T-helper 9 cell (primary cell): ENCODE measurements at places on chromosomes 7 and 10.
A peak's percentile ranks its signal among the peaks of the same experiment; 100 is the strongest.

DNA sequence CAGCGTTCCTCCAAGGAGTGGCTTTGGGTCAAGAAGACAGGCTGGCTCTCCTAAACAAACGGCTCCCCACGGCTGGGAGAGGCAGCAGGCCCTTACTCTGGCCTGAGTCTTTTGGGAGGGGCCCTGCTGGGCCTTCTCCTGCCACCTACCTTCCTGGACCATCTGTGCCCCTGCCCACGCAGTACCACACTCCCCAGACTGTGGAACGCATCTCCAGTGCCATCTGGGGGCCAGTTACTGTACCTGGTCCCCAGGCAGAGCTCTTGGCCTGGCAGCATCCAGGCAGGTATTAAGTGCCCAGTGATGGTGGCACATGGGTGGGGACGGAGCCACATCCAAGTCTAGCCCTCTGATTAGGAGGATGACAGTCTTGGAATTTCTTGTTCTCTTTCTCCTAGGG lies 14.4 kb downstream of the ALKBH4 start:
- DNase-seq, result peak; percentile 33

- DNase-seq, result no peak
These were observed 7.3 kb upstream of the MNX1 start for GRCh38 chr7:157017603-157018327.

DNA sequence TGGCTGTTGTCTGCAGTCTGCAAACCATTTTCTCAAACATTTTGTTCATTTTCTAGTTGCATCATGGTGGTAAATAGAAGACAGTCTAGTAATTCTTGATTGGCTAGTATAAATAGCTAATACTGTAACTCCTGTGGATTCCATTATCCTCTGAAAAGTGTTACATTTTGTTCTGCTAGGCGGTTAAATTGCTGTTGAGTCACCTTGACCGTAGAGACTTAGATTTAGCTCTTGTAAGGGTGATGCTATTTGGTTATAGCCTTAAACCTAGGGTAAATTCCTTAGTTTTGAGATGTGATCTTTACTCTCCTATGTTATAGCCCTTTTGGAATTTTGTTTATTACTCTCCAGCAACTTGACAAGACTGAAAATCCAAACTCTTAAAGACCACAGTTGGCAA lies 58.8 kb downstream of the SHOC2 start:
- DNase-seq, result no peak

DNA sequence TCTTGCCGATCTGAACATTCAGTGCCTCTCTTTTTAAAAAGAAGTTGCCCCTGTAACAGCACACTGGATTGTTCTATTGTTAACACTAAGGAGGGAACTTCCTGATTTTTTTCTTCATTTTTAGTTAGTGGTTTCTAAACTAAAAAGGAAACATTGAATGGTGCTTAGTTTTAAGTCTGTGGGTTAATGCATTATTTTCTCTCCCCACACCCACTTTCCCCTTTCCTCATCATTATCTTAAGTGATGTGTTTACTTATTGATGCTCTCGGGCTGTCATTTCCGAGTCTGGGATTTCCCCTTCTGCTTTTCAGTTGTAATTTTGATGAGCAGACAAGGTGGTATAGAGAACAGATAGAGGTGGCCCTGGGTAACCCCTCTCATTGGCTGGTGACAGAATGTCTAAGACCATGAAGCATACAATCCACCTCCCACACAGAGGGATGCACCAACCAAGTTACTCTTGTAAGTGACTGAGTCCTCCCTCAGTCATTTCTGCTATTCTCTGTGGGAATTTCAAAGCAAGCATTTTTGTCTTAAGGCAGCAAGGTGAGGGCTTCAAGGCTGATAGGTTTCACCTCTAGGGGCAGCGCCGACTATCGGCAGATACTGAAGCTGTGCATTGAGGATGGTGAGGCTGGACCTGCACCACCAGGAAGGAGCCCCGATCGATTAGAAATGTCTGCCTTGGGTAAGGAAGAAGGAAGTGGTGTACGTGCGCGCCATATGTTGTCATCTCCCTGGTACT lies 49.5 kb downstream of the CHN2 start:
- DNase-seq, result no peak

GRCh38 chr7:110839866-110840265 lies 251.1 kb upstream of the LRRN3 start:
- DNase-seq, result no peak

DNA sequence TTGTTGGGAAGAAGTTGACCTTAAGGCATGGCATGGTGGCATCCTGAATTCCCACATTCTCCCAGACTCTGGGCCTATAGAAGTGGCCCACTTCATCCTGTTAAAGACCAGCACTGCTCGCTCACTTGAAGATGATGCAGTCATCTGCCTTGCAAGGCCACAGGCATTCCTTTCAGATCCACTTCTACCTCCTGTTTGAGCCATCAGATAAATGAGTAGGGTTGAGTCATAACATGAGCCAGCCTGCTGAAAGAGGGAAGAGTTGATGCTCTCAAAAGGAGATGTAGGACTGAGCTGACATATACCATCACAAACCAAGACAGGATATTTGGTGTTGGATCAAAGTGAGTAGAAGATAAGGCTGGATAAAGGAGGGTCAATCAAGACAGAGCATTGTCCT lies 1.5 kb upstream of the EBLN1 start:
- no peak for DNase-seq

DNA sequence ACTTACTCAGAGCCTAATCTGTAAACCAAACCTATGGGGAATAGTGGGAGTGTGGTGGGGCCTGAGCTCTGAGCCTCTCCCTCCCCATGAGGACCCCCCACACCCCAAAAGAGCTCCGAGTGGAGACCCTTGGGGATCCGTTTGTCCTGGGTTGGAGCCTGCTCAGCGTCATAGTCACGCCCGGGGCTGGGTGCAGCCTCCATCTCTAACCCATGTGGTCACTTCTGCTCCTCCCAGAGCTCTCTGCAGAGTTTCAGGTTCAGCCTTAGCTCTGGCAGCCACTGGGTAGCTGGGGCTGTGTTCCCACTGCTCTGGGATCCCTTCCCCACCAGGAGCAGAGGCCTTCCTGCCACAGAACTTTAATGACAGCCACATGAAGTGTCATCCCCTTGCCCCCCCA lies 25.9 kb downstream of the PFKFB3 start:
- DNase-seq, result no peak

GRCh38 chr10:34109952-34110702 lies 705.0 kb downstream of the PARD3 start:
- no peak for DNase-seq

GRCh38 chr7:133934262-133934976 lies 192.7 kb upstream of the LRGUK start:
- no peak for DNase-seq

- peak; percentile 43 for DNase-seq
These were observed 145.3 kb upstream of the PRSS1 start for GRCh38 chr7:142603870-142604448.

DNA sequence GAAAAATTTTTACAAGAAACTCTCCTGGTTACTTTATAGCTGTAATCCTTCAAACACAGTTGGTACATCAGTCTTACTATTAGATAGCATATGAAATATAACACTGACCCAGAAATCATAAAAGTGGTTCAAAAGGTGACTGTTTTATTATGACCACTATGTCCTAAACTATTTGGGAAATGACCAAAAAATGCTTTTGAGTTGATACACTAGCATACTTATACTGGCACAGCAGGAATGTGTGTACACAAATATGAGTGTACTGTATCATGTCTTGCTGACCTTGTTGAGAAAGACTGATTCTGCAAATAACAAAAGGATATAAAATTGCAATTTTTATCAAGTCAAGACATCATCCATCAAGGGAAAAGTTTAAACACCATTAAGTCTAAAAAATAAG lies 24.3 kb downstream of the CSTF2T start:
- no peak for DNase-seq

DNA sequence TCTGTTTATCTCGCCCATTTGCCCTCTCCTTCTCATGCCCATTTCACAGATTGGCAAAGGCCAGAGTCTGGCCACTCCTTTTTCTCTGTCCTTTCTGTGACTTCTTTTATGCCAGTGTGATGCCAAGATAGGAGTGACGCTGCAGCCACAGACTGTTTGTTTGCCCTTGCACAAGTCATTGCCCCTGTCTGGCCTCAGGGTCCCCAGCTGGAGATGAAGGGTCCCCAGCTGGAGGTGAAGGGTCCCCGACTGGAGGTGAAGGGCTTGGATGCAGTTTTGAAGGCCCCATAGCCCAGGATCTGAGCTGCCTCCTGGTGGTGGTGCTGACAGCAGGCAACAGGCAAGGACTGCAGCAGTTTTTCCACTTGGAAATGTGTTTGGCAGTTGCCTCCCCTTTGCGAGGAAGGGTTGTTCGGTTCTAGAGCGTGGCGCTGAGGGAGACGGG lies 50.8 kb upstream of the SLC29A3 start:
- DNase-seq, result no peak

GRCh38 chr7:106612432-106612831 lies 48.5 kb downstream of the CCDC71L start:
- no peak for DNase-seq

- no peak for DNase-seq
These were observed 94.4 kb upstream of the SKAP2 start for GRCh38 chr7:26958834-26959233.

- peak; percentile 97 for DNase-seq
These were observed 11.7 kb downstream of the HSPB1 start for GRCh38 chr7:76314042-76314721.

DNA sequence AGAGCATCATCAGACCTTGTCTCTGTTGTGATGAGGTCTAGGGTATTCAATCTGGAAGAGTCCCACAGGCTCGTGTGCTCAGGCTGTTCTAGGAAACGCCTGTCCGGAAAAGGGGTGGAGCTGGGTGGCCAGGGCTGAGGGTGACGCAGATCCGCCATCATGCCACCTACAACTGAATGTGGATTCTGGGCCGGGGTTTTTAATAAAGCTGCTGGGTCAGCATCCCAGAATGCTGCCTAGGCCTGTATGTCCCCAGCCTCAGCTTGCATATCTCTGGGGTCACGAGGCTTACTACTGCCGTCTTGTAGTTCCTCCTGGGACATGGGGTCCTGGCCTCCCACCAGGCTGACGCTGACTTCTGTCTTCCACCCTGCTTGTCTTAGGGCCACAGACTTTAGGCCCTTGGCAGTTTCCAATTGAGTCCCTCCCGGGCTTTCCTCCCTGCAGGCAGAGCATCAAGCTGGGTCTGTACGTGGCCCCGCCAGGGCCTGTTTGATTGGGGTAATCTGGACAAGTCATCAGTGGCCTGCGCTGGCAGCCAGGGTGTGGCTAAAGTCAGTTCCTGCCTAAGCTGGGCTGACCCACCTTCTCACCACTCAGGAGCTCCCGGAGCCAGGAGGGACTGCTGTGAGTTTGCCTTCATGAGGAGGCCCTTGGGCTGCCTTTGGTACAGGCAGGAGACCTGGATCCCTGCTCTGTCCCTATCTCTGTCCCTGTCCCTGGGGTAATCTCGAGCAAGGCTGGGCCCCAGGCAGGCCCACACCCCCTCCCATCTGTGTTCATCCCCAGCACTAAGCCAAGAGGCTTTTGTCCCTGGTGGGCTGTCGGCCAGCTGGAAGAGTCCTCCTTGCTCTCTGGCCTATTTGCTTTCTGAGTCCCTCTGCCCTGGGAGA lies 79.9 kb downstream of the ZMIZ1 start:
- DNase-seq, result no peak

DNA sequence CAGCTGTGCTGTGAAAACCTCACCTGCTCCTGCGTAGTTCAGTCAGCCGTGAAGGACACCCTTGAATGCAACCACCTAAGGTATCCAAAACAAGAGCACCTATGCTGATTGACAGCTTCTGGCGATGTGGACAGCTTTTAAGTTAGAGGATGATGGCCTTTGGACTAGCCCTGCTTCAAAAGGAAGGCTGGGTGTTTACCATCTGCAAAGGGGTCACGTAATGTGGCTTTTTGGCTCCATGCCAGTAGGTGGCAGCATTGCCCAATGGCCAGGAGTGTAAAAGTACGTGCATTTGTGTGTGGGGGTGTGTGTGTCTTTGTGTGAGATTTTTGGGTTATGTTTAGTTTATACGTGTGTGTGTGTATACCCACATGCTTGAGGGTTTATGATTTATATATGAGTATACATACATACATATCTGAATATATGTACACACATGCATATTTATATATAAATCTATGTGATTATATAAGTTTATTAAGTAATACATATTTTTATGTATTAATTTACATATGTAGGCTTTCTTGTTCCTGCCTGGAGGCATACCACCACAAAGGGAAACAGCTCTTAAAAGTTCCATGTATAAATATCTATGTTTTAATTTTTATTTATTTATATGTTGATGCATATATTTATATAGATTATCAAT lies 236.3 kb upstream of the ANKRD30A start:
- no peak for DNase-seq

DNA sequence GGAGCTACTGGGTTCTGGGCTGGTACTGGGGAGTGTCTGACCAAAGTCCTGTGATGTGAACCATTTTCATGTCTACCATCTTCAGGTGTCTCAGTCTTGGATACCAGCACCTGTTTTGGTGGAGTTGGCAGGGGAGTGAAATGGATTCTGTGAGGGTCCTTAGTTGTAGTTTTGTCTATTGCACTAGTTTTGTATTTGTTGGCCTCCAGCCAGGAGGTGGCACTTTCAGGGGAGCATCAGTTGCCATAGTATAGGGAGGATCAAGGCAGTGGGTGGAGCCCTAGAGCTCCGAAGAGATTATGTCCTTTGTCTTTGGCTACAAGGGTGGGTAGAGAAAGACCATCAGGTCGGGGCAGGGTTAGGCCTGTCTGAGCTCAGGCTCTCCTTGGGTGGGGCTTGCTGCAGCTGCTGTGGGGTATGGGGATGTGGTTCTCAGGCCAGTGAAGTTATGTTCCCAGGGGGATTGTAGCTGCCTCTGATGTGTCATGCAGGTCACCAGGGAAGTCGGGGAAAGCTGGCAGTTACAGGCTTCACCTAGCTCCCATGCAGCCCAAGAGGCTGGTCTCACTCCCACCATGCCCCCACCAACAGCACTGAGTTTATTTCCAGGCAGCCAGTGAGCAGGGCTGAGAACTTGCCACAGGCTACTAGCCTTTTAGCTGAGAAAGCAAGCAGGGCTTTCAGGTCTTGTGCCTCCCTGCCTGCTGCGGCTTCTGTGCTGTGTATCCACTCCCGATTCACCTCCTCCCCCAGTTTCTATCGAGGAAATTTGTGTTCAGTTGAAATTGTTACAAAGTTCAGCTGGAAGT lies 153.1 kb downstream of the ZNF365 start:
- no peak for DNase-seq

- no peak for DNase-seq
These were observed 9.9 kb downstream of the TWIST1 start for GRCh38 chr7:19107356-19108146.

DNA sequence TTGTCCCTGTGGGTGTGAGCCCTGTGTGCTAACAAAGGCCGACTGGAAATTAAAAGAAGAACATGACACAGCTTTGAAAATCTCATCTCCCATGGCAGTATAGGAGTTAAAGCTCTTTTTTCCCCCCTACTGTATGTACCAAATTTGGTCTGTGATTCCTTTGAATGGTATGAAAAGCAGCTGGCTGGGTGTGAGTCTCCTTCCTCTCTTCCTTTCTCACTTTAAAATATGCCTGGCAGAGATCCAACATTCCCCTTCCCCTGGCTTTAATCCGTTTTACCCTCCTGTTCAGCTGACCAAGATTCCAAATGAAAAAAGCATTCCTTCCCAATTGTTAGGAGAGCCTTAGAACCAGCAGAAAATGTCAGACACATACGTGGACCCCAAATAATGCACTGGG lies 225.0 kb upstream of the CELF2 start:
- DNase-seq, result no peak
